A673 (cell line): ENCODE measurements at places on chromosomes 12 and 14. TPM values are rescaled to one million over a fixed set of nuclear protein-coding genes. Genes with fewer than 3 reads are reported as not detected.

DNA sequence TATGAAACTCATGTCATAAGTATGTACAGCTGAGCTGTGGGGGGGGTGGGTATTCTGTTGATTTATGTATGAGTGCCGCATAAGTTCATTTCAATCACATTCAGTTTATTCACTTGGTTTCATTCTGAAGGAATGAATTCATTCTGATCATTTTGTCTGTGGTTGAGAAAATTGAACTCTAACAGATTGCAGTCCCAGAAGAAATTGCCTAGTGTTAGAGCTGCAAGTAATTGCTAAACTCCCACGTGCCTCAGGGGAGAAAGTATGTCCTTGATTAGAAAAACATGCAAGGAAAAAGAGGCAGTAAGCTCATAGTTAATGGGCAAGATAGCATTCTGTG is 442.4 kb upstream of the MGAT4C start:
- H3K4me3 ChIP-seq = no peak overlapping the region
- H3K27me3 ChIP-seq = no peaks in the 10 kb centered on the region
- H3K4me1 ChIP-seq = peaks cover 10% of the 10 kb centered on the region
- DNase-seq = peak; percentile 76
- H3K27ac ChIP-seq = no peak overlapping the region

DNA sequence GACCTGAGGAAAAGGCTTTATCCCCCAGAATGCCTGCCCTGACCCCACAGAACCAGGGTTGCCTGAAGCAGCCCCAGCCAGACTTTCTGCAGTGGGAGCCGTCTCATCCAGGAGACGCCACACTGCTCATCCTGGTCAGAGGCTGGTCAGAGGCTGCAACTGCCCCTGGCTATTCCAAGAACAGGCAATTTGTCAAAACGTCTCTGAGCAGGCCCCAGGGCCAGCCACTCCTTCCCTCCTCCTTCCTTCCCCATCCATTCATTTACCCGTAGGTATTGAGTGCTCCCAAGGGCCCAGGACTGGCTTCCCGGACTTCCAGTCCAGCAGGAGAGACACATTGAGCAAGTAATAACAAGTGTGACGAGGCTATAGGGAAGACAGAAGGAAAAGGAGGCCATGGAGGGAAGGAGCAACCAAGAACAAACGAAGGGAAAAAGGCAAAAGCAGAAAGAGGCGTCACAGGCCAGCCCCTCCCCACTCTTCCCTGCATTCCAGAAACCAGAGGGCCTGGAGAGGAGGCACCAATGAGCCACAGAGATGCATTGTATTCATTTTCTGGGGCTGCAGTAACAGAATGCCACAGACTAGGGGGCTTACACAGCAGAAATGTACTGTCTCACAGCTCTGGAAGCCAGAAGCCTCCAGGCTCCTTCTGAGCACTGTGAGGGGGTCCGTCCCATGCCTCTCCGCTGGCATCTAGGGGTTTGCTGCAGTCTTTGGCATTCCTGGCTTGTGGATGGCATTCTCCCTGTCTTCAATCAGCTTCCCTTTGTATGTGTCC is 21.0 kb upstream of the CD9 start:
- no peak overlapping the region for H3K27ac ChIP-seq
- H3K4me1 ChIP-seq = no peaks in the 10 kb centered on the region
- H3K36me3 ChIP-seq = no peaks in the 10 kb centered on the region
- no peak overlapping the region for H3K4me3 ChIP-seq
- H3K27me3 ChIP-seq = no peaks in the 10 kb centered on the region

DNA sequence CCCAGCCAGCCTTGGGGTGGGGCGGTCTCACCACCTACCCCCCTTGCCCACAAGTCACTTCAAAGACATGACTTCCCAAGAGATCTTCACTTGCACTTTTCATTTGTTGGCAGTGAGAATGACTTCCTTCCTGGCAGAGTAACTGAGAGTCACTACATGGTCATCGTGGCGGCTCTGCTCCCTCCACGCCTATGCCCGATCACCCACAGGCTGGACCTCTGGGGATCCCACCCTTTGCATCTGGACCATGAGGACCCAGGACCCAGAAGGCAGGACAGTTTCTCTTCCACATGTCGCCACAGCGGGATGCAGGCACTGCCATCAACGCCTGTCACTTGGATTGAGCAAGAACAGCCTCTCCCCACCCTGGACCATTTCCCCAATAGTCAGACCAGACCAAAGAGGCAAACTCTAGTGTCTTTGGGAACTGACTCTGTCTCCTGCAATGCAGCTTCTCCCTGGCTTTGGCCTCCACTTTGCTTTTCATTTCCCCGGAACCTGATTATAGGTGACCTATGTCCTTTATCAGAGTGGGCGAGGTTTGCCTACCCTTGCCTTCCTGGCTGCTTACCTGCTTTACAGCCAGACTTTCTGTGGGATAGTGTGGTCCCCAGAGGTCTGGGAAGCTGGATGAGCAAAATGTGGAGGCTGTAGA is 3.6 kb downstream of the VDR start:
- no peak overlapping the region for H3K27ac ChIP-seq
- no peak for DNase-seq
- peaks cover 24% of the 10 kb centered on the region for H3K27me3 ChIP-seq
- no peaks in the 10 kb centered on the region for H3K36me3 ChIP-seq
- no peak overlapping the region for H3K4me3 ChIP-seq
- H3K4me1 ChIP-seq = peaks cover 7% of the 10 kb centered on the region

- no peak overlapping the region for H3K4me3 ChIP-seq
- H3K4me1 ChIP-seq = no peaks in the 10 kb centered on the region
- H3K27me3 ChIP-seq = peaks cover 60% of the 10 kb centered on the region
- no peak overlapping the region for H3K27ac ChIP-seq
- H3K36me3 ChIP-seq = no peaks in the 10 kb centered on the region
These were observed 72.7 kb upstream of the GRIP1 start for GRCh38 chr12:66751432-66752113.

RPL10L gene
- not detected in 2 replicates for total RNA-seq

TMEM233 gene
- 10.7 and 15.5 TPM in 2 replicates for total RNA-seq

DNA sequence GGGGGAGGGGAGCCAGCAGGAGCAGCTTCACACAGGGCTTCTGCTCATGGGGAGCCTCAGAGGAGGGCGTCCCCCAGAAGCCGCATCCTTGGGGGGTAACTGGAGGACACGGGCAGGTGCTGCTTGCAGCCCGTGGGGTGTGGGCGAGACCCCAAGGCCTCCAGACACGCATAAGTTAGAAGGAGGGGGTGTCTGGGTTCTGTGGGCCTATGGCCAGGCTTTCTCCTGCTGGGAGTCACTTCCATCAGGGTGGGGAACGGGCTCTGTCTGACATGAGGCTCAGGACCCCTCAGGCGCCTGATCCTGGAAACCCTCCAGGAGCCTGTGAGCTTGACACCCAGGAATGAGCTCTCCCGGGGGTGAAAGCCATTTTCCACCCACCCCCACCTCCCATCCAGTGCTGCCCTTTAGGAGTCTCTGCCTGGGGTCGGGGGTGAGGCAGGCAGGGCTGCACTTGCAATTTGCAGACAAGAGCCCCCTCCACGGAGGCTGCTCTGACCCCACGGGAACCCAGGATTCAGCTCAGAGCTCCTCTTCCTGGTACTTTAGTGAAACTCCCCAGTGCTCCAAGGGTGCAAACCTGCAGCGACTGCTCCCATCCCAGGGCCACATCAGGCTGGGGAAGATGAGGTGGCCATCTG is 325.7 kb downstream of the ADGRD1 start:
- H3K4me1 ChIP-seq = no peaks in the 10 kb centered on the region
- peaks cover 42% of the 10 kb centered on the region for H3K27me3 ChIP-seq
- no peak overlapping the region for H3K4me3 ChIP-seq
- H3K27ac ChIP-seq = no peak overlapping the region

DNA sequence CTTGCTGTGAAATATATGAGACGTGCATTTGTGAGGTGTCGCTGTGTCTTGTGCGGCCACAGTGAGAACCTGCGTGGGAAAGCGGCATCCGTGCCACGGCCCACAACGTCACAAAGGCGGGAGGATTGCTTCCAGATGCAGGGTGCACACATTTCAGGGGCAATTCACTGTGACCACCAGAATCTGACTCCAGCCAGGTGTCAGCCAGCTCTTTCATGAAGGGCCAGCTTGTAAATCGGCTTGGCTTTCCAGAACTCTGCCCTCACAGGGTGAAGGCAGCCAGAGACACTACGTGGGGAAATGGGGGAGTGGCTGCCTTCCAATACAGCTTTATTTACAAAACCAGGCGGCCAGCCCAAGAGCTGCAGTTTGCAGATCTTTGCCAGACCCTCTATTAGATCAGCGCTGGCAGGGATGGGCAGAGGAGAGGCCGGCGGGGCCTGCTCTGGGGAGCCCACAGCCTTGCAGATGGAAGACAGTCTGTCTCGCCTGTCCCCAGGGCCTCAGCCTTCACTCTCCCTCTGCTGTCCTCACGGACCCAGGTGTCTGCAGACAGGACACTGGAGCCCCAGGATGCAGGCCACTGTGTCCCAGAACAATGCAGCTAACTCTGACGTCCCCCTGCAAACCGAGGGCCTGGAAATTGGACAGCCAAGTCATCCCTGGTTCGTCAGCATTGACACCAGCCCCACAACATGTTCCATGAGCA is 53.5 kb downstream of the ADGRD1 start:
- H3K4me3 ChIP-seq = no peak overlapping the region
- no peaks in the 10 kb centered on the region for H3K36me3 ChIP-seq
- H3K4me1 ChIP-seq = no peaks in the 10 kb centered on the region
- no peak for DNase-seq

- H3K27me3 ChIP-seq = no peaks in the 10 kb centered on the region
- no peaks in the 10 kb centered on the region for H3K36me3 ChIP-seq
- H3K27ac ChIP-seq = no peak overlapping the region
- no peak overlapping the region for H3K4me3 ChIP-seq
- DNase-seq = no peak
These were observed 65.1 kb upstream of the GZMB start for GRCh38 chr14:24699052-24699451.

TNFRSF1A gene
- 82.6 and 91.5 TPM in 2 replicates for total RNA-seq

- no peaks in the 10 kb centered on the region for H3K36me3 ChIP-seq
- H3K4me1 ChIP-seq = no peaks in the 10 kb centered on the region
- H3K27me3 ChIP-seq = peaks cover 15% of the 10 kb centered on the region
- peak; percentile 10 for DNase-seq
- H3K4me3 ChIP-seq = no peak overlapping the region
These were observed 409.1 kb downstream of the AEBP2 start for GRCh38 chr12:19848421-19848820.

DNA sequence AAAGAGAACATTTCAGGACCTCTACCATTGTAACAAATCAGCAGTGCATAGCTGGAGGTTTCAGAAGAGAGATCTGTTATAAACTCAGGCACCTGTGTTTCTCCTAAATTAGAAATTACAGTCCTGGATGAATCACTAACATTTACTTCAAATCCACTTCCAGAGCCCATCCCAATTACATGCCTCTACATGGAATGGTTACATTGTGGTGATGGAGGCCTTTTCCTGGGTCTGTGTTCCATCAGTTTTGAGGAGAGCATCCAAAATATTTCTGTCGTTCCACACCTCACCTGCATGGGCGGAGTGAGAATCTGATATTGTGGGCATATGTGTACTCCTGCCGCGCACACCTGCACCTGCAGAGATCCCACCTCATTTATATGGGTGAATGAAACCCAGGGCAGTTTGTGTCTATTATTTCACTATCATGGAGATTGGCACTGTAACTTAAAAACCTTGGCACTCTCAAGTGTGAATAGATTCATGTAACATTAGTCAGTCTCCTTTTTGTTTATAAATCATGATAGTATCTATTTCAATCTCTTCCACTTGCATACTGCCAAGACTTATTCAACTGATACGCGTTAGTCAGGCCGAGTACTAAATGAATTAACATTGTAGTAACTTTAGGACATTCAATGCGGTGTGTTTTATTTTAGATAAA is 215.1 kb upstream of the FAR2 start:
- H3K27ac ChIP-seq = no peak overlapping the region
- no peak for DNase-seq
- no peaks in the 10 kb centered on the region for H3K36me3 ChIP-seq
- no peaks in the 10 kb centered on the region for H3K4me1 ChIP-seq
- H3K27me3 ChIP-seq = no peaks in the 10 kb centered on the region

KIF26A gene
- total RNA-seq = 11.5 and 16.0 TPM in 2 replicates

- H3K36me3 ChIP-seq = no peaks in the 10 kb centered on the region
- no peak for DNase-seq
- no peak overlapping the region for H3K27ac ChIP-seq
- no peaks in the 10 kb centered on the region for H3K4me1 ChIP-seq
- no peaks in the 10 kb centered on the region for H3K27me3 ChIP-seq
These were observed 19.7 kb upstream of the CD9 start for GRCh38 chr12:6180268-6181051.

BIN2 gene
- total RNA-seq = not detected in 2 replicates

DNA sequence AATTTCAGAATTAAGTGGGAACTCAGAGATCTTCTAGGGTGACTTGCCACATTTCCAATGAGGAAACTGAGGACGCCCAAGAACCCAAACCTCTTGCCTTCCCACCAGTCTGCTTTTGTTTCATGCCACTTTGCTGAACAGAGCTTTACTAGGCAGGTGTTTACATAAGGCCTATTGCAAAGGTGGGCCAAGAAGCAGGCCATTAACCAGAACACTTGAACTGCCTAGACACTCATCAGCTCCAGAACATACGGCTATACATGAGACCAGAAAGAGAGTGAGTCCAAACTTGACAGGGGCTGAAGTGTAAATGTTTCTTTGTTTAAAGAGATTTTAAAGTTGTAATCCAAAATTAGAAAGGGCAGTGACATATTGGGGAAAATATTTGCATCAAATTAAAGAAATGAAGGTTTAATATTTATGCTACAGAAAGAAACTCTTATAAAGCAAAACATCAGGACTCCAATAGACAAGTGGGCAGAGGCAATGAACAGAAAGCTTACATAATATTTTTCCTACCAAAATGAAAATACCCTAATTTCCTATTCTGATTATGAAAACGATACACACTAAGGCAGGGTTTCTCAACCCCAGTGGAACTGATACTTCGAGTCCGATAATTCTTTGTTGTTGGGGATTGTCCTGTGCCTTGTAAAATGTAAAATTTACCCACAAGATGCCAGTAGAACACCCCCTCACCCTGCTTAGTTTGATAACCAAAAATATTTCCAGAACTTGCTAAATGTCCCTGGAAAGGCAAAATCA is 11.7 kb downstream of the BATF start:
- no peak for DNase-seq
- H3K36me3 ChIP-seq = no peaks in the 10 kb centered on the region
- H3K27me3 ChIP-seq = no peaks in the 10 kb centered on the region
- no peak overlapping the region for H3K4me3 ChIP-seq
- H3K4me1 ChIP-seq = no peaks in the 10 kb centered on the region
- H3K27ac ChIP-seq = no peak overlapping the region

GRCh38 chr14:34331728-34332623 is 130.1 kb downstream of the SPTSSA start:
- no peaks in the 10 kb centered on the region for H3K4me1 ChIP-seq
- no peak overlapping the region for H3K27ac ChIP-seq
- H3K4me3 ChIP-seq = no peak overlapping the region
- no peaks in the 10 kb centered on the region for H3K36me3 ChIP-seq
- DNase-seq = peak; percentile 63

INHBE gene
- total RNA-seq = 0.62 and 0.94 TPM in 2 replicates

CDCA3 gene
- total RNA-seq = 98.0 and 107 TPM in 2 replicates

DNA sequence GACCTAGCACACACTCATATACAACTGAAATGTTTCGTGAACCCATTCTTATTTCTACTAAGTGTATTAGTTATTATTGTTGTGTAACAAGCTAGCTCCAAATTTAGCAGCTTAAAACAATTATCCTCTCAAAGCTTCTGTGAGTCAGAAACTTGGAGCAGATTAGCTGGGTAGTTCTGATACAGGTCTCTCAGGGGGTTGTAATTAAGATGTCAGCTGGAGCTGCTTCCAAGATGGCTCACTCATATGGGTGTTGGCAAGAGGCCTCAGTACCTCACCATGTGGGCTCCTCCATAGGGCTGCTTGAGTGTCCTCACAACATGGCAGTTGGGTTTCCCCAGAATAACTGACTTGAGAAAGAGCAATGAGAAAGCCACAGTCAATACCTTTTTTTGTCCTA is 9.8 kb downstream of the GPR135 start:
- no peaks in the 10 kb centered on the region for H3K27me3 ChIP-seq
- H3K27ac ChIP-seq = no peak overlapping the region
- peak; percentile 4 for DNase-seq
- H3K4me1 ChIP-seq = no peaks in the 10 kb centered on the region

SLC7A8 gene
- total RNA-seq = 18.3 and 24.8 TPM in 2 replicates

TIMELESS gene
- total RNA-seq = 71.4 and 75.9 TPM in 2 replicates
